ENCODE measurements at places on chromosomes 2 and 18. TPM values are rescaled to one million over a fixed set of nuclear protein-coding genes. Genes with fewer than 3 reads are reported as not detected.

GRCh38 chr2:20618468-20618885 lies 32.4 kb downstream of the HS1BP3 start:
- DNase-seq = no peak

DNA sequence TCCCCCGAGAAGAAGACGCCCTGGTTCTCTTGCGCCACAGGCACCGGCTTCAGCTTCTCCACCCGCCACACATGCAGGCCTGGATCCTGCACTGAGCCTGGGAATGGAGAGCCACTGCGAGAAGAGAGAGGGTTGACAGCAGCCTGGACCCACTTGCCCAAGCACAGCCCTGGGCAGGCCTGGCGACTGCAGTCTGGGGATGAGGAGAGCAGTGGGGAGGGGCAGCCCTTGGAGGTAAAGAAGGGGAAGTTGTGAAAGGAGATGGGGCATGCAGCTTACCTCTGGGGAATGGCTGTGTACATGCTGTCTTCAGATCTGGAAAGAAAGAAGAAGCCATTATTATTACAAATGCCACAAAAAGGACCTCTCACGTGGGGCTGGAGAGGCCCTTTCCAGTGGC lies 8.3 kb downstream of the CAPG start:
- DNase-seq = no peak

- peak; percentile 98 for DNase-seq
These were observed 113.4 kb downstream of the AP1S3 start for GRCh38 chr2:223723954-223724411.

DNA sequence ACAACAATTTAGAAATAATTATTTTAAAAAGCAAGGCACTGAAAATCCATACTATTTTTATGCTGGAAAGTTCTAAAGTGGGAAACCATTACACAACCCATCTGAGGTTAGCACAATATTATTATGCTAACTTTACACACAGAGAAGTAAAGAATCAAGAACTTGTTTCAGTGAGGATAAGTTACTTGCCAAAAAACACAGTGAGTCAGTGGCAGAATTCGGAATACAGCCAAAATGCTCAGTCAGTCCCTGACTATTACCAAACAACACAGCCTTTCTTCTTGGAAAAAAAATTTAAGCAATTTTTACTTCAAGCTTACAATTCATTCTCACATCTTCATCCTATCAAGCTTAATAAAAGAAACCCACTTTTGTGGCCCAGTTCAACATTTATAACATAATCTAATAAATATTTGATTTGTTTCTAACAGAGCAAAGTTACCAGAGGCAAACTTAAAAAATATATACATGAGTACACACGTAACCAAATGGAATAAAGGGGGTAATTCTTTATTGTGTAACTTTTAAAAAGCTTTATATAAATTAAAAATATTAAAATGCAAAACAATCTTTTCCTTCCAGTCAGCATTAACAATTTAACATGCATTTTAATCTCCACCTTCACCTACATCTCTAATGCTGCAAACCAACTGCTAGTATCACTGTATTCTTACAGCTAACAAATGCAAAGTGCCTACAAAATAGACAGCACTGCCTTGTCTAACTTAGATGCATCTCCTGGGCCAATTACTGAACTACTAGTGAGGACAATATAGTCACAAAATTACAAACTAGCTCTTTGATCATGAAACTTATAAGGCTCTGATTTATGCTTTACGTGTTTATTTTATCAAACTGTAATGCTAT lies 55.2 kb downstream of the CCDC88A start:
- peak; percentile 31 for DNase-seq

DNA sequence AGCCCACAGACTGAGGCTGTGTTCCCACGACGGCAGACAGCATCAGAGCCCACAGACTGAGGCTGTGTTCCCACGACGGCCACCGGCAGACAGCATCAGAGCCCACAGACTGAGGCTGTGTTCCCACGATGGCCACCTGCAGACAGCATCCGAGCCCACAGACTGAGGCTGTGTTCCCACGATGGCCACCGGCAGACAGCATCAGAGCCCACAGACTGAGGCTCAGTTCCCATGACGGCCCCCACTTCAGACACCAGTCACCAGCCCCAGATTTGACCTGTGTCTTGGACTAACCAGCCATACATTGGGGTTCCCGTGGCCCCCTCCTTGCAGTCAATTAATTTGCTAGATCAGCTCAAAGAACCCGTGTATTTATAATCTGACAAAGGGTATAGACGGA lies 57.8 kb upstream of the SNTG2 start:
- DNase-seq = no peak

GRCh38 chr2:128162266-128162665 lies 71.3 kb downstream of the UGGT1 start:
- no peak for DNase-seq

DNA sequence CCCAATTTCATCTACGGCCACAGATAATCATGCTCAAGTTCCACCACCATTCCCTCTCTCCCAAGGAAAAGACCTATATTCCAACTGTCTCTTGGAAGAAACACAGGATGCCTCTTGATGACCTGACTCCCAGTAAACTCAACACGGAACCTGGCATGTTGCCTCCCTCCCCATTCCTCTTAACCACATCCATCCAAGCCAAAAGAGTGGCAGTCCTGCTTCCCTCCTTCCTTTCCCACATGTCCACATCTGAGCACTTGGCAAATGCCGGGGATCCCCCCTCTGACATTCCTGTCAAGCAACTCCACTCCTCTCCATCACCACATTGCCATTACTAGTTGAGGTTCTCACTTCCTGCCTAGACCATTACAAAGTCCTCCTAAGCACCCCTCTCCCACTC lies 49.4 kb downstream of the PID1 start:
- DNase-seq = no peak

The ASAP2 gene
- total RNA-seq = 45.1 TPM

The ANKRD29 gene
- total RNA-seq = 2.6 TPM

The CXCR4 gene
- total RNA-seq = 3.6 TPM

The CNDP1 gene
- total RNA-seq = not detected

The KCNG2 gene
- total RNA-seq = not detected

The DLGAP1 gene
- 135 TPM for total RNA-seq

Measured in A673 (cell line).